ENCODE measurements at places on chromosomes 5 and 9.

DNA sequence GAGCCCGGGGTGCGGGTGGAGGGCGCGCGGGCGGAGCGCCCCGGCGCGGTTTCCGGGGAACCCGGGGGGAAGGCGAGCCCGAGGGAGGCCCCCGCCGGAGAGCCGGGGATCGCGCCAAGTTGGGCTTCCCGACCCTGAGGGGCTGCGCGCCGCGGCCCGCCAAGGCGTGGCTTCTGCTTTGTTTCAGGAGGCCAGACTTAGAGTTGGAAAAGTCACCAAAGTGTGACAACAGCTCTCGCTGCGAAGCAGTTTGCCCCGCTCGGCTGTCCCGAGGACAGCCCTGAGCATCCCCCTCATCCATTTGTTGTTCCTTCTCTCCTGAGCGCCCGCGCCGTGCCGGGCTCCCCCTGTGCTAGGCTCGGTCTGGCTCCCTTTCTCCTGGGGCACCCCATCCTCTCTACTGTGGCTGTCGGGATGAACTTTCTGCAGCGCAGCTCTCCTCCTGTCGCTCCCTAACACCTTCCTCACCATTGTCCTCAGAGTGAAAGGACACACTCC is 410 bp downstream of the GLIPR2 start:
- no peak for DNase-seq

- DNase-seq = no peak
These were observed 499.3 kb upstream of the ADAMTS16 start for GRCh38 chr5:4640795-4641194.

DNA sequence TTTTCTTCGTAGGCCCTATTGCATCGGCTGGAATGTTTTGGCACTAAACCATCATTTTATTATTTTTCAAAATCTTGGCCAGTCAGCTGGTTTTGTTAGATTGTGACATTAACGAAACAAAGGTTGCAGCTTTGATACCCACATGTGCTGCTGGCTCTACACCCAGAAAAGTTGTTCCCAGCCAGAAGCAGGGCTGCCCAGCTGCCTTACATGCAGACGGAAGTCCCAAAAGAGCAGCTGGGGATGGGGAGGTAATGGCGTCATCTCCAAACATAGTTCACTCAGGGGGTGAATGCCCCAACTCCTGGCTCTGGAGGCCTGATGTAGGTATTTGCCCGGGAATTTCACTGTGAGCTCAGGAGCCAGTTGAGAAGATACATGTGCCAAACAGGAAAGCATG is 23.3 kb downstream of the TMEM171 start:
- peak; percentile 23 for DNase-seq

DNA sequence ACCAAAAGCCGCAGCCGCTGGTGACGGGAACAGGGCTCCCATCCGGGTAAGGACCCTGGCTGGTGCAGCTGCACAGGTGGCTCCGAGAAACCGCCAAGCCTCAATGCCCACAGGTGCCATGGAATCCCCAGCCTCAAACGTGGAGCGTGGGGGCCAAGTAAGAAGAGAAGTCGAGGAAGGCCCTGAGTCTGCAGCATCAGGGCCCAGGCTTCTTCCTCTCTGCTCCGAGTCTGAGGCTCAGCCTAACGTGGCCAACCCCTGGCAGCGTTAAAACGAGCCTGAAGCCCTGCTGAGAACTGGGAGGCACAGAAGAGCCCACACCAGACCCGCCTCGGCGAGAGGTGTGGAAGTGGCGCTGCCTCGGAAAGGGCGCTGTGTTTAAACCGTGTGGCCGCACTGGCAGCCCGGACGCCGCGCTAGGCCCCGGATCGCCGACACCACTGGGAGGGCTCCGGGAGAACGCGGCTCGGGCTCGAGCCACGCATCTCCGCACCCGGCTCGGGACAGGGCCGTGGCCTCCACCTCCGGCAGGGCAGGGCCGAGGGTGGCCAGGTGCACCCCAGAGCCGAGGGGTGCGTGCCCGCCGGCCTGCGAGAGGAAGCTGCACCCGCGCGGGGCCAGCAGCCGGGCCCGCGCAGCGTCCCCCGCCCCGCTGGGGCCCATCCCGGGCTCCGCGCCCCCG is 730 bp downstream of the ZMYND19 start:
- peak; percentile 51 for DNase-seq

- DNase-seq = no peak
These were observed 153.6 kb downstream of the FAM114A2 start for GRCh38 chr5:153885141-153885540.

DNA sequence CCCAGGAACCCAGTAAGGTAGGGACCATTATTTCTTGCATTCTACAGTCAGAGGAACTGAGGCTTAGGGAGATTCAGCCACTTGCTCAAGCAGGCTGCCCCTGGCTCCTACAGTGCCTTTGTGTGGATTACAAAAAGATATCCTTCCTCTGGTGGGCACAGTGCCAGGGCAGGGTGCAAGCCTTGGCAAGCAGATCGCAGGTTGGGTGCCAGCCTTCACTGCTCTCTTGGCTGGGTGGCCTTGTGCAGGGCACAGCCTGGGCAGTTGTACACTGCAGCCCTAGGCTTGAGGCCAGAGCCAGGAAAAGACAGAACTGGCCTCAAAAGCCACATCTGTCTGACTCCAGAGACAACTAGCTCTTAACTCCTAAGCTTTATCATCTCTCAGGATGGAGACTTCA is 15.0 kb downstream of the DOCK2 start:
- no peak for DNase-seq

DNA sequence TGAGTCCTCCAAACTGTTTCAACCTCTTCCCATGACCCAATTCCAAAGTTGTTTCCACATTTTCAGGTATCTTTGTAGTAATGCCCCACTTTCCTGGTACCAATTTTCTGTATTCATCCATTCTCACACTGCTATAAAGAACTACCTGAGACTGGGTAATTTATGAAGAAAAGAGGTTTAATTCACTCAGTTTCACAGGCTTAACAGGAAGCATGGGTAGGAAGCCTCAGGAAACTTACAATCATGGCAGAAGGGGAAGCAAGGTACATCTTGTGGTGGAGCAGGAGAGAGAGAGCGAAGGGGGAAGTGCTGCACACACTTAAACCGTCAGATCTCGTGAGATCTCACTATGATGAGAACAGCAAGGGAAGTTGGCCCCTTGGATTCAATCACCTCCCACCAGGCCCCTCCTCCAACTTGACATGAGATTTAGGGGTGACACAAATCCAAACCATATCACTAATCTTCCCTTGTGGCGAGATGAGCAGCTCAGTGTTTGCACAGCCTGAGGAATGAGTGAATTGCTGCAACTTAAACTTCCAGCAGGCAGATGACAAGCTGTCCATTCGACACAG is 42.9 kb downstream of the TRIP13 start:
- no peak for DNase-seq

- DNase-seq = no peak
These were observed 107.8 kb downstream of the KCNIP1 start for GRCh38 chr5:170611449-170612090.

Measured in AG20443 (cell line).